ENCODE measurements at places on chromosomes 2 and 18.

GRCh38 chr2:236871500-236872001, 214.1 kb upstream of the COPS8 start:
- peak; percentile 21 for DNase-seq

- DNase-seq, result no peak
Observed at GRCh38 chr2:41199334-41199733, 747.4 kb upstream of the SLC8A1 start.

- no peak for DNase-seq
Observed at GRCh38 chr2:86445436-86445835, 4.3 kb downstream of the KDM3A start.

DNA sequence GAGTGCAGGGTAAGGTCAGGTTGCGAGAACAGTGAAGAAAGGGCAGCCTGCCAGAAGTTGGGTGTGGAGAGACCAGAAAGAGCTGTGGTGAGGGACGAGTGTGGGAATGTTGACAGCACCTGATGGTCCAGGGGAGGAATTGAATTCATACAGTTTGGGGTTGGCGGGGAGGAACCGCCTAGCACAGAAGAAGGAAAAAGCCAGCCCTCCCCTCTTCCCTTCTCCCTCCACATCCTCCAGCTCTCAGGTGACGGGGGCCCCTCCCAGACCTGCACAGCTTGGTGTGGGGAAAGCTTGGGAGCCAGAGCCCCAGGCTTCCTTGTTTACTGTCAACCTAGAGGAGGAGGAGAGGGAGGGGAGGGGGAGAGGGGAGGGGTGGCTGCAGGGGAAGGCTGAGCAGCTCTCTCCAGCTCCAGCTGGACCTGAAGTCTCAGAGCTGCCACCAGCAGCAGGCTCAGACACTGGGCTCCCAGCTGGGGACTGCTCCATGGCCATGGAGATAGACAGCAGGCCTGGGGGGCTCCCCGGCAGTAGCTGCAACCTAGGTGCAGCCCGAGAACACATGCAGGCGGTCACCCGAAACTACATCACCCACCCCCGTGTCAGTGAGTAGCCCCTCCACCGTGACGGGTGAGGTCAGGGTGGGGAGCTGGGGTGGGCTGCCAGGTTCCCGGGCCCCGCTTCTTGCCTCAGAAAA, at the start of gene ATP6V1B1:
Gene ATP6V1B1, plus strand, starts transcription at position 433 of the 697 bp plus-strand sequence. Its CDS starts 55 bp downstream, at position 488.
- peak; percentile 45 for DNase-seq

DNA sequence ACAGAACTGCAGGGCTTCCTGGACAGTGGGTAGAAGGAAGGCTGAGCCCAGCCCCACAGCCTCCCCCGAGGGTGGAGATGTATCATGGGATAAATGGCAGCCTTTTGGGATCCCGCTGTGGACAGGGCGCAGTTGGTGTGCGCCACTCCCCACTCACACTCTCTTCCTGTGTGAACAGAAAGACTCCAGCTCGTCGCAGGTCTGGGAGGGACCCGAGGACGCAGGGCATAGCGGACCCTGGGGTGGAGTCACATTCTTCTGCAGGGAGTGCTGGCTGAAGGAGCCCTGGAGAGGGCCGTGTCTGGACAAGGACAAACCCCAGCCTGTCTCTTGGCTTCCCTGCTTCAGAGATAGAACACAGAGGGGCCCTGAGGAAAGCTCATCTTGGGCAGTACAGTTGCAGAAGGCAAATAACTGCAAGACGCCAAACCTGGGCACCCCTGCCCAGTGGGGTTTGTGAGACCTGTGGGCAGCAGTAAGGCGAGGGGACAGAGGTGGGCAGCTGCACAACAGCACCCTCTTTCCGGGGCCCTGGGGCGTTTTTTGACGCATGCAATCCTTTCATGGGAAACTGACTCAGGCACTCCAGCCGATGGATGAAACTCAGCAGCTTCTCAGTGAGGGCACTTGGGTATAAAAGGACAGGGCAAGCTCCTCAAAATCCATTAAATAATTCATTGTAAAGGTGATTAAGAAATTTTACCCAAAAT, 101.9 kb downstream of the USP40 start:
- DNase-seq, result no peak

DNA sequence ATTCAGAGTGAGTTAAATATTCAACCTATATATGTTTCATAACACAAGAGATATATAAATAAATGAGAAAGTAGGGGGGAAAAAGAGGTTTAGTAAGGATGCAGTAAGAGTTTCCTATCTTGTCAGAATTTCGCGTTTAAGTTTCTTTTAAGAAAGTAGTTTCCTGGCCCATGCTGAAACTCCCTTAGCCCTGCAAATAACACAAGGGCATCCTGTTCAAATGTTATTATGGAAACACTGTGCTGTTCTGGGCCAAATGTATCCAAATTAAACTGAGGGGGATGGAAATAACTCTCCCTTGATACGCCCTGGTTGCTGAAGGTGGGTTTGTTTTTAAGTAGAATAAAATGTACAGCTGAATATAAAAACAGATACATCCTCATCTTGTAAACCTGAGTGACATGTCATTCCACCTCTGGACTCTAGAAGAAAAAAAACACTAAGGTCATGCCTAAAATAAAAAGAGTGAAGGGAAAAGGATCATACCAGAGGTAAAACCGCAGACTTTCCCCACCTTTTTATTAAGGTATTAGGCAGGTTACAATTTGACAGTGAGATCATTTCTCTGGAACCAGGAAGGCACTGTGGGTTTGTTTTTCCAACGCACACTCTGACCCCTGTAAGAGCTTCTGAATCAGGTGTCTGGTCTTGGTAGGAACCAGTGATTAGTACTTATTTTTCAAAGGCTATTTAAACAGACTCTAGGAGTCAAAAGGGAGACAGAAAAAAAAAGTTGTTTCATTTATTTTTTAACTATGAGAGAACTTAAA, 16.7 kb downstream of the BCL2 start:
- no peak for DNase-seq

- DNase-seq, result no peak
Observed at GRCh38 chr2:29650631-29651097, 270.7 kb downstream of the ALK start.

DNA sequence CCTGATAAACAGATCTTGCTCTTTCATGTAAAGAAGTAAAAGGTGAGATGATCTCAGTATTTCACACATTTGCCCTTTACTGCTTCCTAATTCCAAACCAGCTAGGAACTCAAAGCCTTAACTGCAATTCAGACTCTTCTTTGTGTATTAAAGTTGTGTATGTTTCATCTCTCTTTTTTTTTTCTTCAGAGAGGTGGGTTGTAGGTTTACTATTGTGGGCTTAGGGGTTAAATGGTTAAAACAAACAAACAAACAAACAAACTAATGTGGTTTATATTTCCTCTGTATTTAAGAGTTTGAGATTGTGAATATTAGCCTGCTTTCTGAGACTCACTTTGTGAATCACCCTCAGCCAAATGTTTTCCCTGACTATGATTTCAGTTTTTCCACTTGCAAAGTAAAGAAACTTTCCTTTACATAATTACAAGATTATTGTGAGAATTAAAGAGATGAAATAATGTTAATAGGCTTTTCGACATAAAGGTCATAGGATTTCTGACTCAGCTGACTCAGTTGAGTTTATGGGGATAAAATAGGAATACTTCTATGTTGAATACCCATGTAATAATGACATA, 2.8 kb downstream of the GULP1 start:
- no peak for DNase-seq

Data from activated CD8-positive, alpha-beta memory T cell treated with anti-CD3 and anti-CD28 coated beads for 24 hours (primary cell).